ENCODE measurements at places on chromosomes 2 and 18. TPM values are rescaled to one million over a fixed set of nuclear protein-coding genes. Genes with fewer than 3 reads are reported as not detected.

The CDH19 gene
- total RNA-seq: 0.11 TPM

The RNF152 gene
- 10.6 TPM for total RNA-seq

The ALKAL2 gene
- total RNA-seq: 0.22 TPM

The DLGAP1 gene
- total RNA-seq: 17.4 TPM

The CDH2 gene
- 0.52 TPM for total RNA-seq

The ANKRD62 gene
- not detected for total RNA-seq

The TTR gene
- not detected for total RNA-seq

The MAP3K19 gene
- total RNA-seq: not detected

The REL gene
- 10.7 TPM for total RNA-seq

The CRACDL gene
- under 0.01 TPM for total RNA-seq

The SERPINB3 gene
- total RNA-seq: not detected

The ELP2 gene
- 129 TPM for total RNA-seq

The NYAP2 gene
- not detected for total RNA-seq

The SLC5A7 gene
- total RNA-seq: not detected

The CYRIA gene
- 25.9 TPM for total RNA-seq

The TACR1 gene
- total RNA-seq: 0.11 TPM

The YPEL5 gene
- 91.2 TPM for total RNA-seq
